ENCODE measurements at places on chromosomes 3 and 15.

GRCh38 chr3:53261712-53262111 lies 5.9 kb upstream of the TKT start:
- DNase-seq, result no peak

- no peak for DNase-seq
These were observed 203.2 kb downstream of the CGGBP1 start for GRCh38 chr3:87855616-87856015.

- DNase-seq, result no peak
These were observed 644 bp upstream of the NGLY1 start for GRCh38 chr3:25783661-25784512.

GRCh38 chr3:46378426-46378942 lies 7.7 kb downstream of the CCR5 start:
- DNase-seq, result peak; percentile 45

DNA sequence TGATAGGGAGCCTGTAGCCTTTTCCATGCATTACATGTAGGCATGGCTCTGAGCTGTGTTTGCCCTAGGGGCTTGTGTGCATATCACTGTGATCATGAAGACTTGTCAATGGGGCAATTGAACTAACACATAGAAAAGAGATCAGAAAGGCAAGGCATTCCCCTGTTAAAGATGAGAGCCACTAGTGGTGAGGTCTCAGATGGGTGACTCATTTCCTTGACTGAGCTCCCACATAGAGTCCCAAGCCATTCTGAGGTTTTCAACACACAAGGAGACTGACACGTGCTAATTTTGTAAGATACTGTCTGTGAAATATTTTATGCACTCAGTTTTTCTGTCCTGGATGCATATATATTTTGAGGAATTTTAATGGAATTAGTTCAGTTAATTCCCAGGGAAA lies 53.8 kb downstream of the SAMMSON start:
- DNase-seq, result no peak

DNA sequence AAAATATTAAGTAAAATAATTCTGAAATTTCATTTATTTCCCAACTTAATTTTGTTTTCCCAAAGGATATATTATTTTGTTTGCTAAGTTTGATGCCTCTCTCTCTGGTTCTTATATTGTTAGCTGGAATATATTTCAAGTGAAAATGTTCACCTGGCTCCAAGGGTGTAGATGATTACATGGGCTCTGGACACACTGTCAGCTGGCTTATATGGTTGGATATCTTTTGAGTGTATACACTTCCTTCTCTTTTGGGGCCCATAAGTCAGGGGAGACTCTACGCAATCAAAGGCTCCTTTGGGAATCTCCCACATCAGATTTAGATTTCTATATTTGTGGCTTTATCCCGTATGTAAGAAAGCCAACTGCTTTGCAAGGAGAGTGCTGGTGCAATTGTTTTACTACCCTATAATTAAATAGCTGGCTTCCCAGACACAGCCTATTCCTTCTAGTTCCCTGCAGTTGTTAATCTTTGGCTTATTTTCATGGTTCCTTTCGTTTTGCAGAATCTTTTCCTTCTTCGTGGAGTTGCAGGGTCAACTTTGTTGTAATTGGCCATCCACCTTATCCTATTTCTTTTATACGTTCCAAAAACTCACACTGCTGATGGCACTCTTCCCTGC lies 225.7 kb downstream of the DPH6 start:
- DNase-seq, result no peak

GRCh38 chr3:15647611-15648167 lies 46.1 kb downstream of the BTD start:
- peak; percentile 97 for DNase-seq

DNA sequence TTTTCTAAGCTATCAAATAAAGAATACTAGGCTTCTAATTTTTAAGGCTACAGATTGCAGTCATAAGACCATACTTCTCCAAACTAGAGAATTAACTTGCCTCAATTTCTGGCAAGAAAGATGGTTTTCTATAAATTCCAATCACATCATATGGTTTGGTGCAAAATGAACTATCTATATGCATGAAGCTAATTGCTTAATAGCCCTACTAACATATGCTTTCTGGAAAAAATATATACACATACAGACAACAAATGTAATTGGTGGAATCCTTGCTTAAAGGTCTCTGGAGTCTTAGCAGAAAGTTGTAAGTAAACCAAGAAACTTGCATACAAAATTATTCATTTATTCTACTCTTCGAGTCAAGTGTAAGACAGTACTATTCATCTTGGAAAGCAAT lies 113.1 kb upstream of the NANOGP8 start:
- no peak for DNase-seq

- no peak for DNase-seq
These were observed 96.6 kb upstream of the LIMD1 start for GRCh38 chr3:45497963-45498362.

- no peak for DNase-seq
These were observed 509.7 kb downstream of the TUSC7 start for GRCh38 chr3:117219296-117219695.

- DNase-seq, result no peak
These were observed 76.9 kb downstream of the UBP1 start for GRCh38 chr3:33363113-33363800.

GRCh38 chr3:82567029-82567600 lies 805.7 kb upstream of the GBE1 start:
- DNase-seq, result no peak

- DNase-seq, result no peak
These were observed 22.4 kb upstream of the CORO2B start for GRCh38 chr15:68556139-68556990.

- no peak for DNase-seq
These were observed 19.6 kb downstream of the NR1D2 start for GRCh38 chr3:23964537-23965235.

DNA sequence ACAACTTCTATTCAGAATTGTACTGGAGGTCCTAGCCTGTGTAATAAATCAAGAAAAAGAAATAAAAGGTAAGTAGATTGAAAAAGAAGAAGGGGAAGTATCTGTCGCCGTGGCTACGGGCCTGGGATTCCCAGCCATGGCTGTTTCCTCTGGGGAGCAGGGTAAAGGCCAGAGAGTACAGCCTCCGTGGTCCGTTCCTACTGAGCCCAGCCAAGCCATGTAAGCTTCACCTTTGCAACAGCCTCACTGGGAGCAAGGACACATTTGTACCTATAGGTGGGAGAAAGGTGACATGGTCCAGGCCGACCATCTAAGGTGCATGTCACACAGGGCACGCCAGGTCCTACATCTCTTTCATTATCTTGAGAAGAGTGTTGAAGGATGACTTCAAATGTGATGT lies 71.3 kb downstream of the ANP32A start:
- no peak for DNase-seq

GRCh38 chr3:72345237-72345878 lies 502.9 kb downstream of the SHQ1 start:
- no peak for DNase-seq

- no peak for DNase-seq
These were observed 514.1 kb downstream of the ROBO1 start for GRCh38 chr3:79253704-79254103.
